ENCODE measurements at places on chromosomes 6 and 20.

DNA sequence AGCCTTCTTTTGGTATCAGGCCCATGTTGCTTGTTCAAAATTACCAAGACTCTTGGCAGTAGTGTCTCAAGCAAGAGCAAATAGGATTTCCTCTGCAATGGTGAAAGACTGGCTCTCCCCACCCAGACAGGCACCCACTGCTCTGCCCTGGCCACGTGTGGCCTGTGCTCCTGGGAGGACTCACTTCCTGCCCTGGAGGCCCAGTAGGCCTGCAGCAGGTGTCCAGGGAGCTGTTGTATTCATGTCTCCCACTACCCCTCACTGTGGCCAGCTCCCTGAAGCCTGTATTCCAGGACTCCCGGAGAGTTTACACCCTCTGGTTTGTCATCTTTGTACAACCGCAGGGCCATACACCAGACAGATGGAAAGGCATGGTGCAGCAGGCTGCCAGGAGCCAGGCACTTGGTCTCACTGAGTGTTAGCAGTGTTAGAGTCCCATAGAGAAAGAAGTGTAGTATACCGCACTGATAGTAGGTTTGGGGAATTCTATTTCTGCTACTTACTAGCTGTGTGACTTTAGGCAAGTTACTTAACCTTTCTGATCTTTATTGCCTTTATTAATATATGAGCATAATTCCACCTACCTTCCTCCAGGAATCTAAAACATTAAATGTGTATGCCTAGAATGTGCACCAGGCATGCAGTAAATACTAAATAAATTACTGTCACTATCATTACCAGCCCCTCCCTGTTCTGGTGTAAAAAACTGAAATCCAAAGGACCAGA is 159.7 kb downstream of the TMEM242 start:
- no peak for DNase-seq

GRCh38 chr6:117169781-117170281 is 95.5 kb upstream of the VGLL2 start:
- no peak for DNase-seq

DNA sequence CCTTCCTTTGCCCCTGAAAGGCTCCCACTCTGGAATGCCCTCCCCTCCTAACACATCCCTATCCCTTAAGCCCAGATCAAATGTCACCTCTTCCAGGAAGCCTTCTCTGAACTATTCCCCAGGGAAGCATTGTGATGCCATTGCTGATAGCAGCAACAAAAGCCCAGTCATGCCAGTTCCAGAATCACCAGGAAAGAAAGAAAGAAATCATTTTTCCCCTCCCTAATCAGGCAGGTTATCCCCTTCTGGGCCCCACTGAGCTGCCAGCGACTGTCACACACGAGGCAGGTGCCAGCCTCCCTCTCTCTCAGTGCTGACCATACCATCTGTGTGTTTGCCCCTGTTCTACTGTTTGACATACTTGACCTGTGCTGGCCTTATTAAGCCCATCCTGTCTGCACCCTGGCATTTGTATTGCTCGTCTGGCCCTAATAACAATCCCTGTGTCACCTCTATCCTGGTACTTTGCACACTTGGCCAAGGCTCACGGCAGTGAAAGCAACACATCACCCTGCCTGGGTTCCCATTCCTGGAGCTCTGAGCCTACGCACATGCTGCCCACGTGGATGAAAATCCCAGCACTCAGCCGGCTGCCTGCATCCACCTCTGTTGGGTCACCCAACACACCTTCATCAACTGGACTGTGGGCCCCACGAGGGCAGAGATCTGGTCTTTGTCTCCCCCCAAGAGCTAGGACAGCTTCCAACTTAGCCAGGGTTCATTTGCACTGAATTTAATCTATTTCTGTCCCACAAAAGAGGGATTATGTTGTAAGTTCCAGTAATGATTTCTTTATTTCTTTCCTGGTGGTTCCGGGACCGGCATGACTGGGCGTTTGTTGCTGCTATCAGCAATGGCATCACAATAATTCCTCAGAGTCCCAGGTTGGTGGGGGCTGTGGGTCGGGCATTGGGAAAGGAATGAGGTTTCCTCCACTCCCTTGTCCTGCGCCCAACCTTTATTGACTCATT is 5.3 kb upstream of the BPIFB1 start:
- DNase-seq = peak; percentile 55

DNA sequence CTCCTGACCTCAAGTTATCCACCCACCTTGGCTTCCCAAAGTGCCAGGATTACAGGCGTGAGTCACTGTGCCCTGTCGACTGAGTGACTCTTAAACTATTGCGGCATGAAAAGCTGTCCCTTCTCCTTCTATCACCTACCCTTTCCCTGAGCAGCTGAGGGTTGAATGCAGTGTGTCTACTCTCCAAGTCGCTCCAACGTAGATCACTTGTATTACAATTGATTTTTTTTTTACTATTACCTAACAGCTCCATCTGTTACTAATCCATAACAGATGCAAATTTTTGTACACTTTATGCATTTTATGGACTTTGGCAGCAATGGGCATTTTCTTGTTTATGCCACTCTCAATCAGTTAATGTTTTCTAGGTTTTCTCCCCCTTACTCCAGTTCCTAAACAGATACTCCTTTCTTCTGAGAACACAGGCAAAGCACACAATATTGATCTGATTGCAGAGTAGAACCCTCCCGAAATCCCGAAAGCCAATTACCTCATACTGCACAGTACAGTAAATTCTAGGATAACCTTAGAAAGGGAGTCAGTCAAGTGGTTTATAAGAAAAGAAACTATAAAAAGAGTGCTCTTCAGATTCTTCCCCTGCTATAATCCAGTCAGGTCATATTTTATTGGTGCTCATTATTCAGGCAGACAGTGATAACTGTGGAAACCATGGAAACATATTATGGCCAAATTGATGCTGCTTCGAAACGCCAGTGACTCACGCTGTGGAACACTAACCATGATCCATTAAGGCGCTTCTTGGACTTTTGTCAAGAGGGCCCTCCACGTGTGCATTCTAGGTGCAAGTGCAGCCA is 273.0 kb downstream of the ADGB start:
- DNase-seq = peak; percentile 28

DNA sequence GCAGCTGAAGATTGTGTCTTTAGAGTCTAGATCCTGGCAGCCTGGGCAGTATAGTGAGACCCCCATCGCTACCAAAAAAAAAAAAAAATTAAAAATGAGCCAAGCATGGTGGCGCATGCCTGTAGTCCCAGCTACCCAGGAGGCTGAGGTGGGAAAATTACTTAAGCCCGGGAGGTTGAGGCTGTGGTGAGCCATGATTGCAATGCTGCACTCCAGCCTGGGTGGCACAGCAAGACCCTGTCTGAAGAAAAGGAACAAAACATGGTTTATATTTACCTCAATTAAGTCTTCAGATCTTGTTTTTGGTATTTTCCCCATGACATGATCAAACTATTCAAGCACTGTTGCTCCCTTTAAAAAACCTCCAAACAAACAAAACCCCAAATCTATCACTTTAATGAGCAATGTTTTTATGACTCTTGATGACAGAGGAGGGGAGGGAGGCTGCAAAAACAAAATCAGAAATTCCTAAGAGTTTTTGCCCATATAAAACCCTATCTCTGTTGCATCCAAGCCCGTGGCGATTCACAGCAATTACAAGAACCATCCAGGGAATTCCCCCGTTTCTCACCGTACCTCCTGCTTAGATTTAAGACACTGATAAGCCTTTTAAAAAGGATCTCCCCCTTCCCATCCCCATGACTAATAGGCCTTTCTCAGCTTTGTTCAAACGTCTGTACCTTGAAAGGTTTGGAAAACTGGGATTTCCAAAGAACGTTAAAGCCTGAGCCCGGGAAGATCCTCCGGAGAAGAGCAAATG is 259.9 kb downstream of the BMP7 start:
- DNase-seq = peak; percentile 47

- peak; percentile 28 for DNase-seq
Measured at GRCh38 chr20:58361481-58362205, 27.4 kb upstream of the VAPB start.

- DNase-seq = peak; percentile 80
Measured at GRCh38 chr20:18739751-18740166, 73.8 kb upstream of the SCP2D1 start.

DNA sequence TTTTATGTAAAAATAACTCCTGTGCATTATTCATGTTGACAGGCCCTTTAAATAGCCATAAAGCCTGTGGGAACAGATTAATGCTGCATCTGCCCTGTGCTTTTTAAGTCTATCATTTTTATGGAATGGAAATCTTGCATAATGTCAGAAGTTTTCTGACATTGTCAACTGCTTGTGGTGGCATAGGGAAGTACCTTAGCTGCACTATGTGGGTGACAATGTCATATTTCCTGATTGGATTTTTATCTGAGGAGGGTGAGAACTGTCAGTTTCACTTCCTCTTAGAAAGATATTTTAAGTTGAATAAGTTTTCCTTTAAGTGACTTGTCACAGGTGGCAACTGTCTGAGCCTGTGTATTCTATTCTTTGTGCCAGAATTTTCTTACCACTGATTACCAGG is 267.9 kb downstream of the PLCB1 start:
- no peak for DNase-seq

DNA sequence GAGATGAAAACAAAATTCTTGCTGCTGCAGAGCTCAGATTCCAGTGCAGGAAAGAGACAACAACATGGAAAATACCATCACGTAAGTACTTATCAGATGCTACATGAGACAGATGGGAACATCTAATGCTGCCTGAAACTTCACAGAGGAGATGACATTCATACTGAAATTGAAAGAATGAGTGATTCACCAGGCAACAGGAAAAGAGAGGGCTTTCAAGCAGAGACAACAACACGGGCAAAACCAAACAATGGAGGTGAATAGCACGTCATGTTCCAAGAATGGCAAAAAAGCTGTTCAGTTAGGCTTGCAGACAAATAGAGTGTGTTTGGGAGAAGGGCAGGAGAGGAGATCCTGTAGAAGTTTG is 39.3 kb downstream of the GTF2H5 start:
- peak; percentile 69 for DNase-seq

- no peak for DNase-seq
Measured at GRCh38 chr6:16840725-16841124, 79.5 kb upstream of the ATXN1 start.

GRCh38 chr20:8183526-8183925 is 51.5 kb downstream of the PLCB1 start:
- DNase-seq = no peak

GRCh38 chr20:49657118-49657901 is 56.4 kb downstream of the B4GALT5 start:
- no peak for DNase-seq

DNA sequence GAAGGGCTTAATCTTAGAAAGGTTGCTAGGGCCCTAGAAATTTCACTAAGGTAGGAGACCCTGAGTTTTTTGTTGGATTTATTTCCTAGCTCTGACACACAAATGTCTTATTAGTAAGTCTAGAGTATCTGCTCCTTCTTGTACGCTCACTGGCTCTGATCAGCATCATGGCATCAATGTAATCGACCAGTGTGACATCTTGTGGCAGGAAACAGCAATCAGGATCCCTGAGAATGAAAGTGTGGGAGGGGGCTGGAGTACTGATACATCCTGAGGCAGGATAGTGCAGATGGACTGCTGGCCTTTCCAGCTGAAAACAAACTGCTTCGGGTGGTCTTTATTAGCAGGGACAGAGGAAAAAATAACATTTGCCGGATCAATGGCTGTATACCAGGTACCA is 10.0 kb upstream of the CST7 start:
- no peak for DNase-seq

DNA sequence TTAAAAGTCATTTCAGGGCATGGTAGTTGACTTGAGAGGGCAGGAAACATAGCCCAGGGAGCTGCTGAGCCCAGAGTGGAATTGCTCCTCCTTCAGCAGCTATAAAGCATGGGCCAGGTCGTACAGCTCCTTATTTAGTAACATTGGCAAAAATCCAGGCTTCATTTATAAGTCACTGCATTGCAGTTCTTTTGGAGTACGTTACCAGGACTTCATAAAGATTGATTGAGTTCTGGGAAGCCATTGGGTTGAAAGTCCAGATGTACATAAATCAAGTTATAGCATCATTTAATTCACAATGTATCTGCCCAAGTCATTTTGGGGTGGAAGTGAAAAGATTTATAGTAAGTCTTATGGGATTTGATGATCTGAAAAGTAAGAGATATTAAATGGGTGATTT is 53.0 kb upstream of the ANKEF1 start:
- DNase-seq = no peak

GRCh38 chr6:41605649-41606048 is 32.6 kb upstream of the MDFI start:
- DNase-seq = no peak

DNA sequence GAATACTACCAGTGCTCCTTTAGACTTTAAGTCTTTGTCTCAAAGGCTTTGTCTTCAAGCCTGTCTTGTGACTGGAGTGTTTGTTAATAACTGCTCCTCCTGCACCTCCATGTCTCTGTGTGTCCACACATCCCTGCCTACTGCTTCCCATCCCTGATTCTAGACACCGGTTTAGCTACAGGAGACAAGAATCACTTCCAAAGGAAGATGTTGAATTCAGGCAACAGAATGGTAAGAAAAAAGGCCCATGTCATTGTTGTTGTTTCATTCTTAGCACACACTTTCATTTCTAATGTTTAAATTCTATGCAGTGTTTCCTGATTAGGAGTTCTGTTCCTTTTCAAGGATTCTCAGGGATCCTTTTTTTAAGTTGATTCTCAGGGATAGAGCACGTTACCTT is 293.6 kb upstream of the STXBP5 start:
- DNase-seq = no peak

DNA sequence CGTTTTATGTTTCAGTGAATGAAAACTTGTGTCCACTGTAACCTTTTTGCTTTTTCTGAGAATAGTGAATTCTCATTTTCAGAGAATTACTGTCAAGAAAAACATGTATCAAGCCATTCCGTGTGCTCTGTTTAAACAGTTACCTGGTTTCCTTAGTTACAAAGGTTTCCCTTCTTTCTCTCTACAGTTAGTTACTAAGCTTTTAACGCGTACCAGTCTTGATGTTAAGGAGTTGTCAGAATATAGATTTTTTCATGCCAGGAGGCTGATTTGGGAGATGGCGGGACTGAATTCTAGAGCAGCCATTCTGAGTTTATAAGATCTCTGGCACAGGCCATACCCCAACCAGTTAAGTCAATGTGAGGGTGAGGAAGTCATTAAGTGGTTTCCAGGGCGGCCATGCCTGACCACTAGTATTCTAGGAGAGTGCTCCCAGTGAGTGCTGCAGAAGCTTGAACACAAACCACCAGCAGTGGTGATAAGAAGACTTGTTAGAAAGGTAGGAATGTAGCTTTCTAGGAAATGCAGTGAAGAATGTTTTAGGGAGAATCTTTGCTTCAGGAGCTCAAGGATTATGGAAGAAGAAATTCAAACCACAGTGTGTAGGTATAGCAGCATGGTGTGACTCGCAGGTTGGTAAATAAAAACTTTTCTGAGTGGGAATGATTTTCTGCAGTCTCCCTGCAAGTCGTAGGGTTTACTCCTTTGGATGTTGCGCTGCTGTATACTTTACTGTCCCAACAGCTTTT is 112.9 kb downstream of the JARID2 start:
- peak; percentile 53 for DNase-seq

- DNase-seq = no peak
Measured at GRCh38 chr6:102390541-102390940, 997.0 kb downstream of the GRIK2 start.

- no peak for DNase-seq
Measured at GRCh38 chr6:162715601-162716000, 12.0 kb downstream of the PRKN start.

- no peak for DNase-seq
Measured at GRCh38 chr6:130018744-130019325, 454 bp downstream of the L3MBTL3 start.

GRCh38 chr20:14879020-14879697 is 541.7 kb upstream of the FLRT3 start:
- peak; percentile 37 for DNase-seq

- DNase-seq = no peak
Measured at GRCh38 chr6:147579667-147580066, 71.2 kb downstream of the SAMD5 start.
